ENCODE measurements at places on chromosomes 4 and X.

- DNase-seq = no peak
These were observed 37.8 kb downstream of the SPCS3 start for GRCh38 chr4:176357359-176358082.

DNA sequence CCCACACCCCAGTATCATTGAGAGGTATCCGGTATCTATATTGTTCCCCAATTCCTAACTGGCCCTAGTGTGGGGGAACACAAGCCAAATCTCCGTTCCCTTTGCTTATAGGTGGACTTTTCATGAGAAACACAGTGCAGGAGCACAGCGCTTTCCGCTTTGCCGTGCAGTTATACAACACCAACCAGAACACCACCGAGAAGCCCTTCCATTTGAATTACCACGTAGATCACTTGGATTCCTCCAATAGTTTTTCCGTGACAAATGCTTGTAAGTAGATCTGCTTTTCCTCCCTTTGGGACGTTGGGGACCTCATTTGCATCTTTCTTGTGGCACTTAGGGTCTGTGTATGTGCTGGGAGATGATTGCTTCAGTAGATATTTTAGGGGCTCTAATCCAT lies 1.6 kb downstream of the GRIA3 start:
- DNase-seq = no peak

DNA sequence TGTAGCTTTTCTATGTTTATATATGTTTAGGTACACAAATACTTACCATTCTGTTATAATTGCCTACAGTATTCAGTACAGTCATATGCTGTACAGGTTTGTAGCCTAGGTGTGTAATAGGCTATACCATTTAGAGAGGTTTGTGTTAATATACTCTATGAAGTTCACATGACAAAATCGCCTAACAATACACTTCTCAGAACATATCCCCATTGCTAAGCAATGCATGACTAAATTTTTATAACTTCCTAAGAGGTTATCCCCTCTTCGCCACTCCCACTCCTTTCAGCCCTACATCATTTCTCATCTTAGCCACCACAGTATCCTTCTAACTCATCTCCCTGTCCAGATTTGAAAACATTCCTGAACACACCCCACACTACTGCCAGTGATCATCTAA lies 83.7 kb upstream of the ZCCHC13 start:
- DNase-seq = no peak

DNA sequence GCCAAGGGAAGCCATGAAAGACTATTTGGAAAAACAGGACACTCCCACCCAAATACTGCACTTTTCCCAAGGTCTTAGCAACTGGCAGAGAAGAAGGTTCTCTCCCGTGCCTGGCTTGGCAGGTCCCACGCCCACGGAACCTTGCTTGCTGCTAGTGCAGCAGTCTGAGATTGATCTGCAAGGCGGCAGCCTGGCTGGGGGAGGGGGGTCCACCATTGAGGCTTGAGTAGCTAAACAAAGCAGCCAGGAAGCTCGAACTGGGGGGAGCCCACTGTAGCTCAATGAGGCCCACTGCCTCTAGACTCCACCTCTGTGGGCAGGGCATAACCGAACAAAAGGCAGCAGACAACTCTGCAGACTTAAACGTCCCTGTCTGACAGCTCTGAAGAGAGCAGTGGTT lies 91.3 kb upstream of the TRPC5OS start:
- DNase-seq = no peak

GRCh38 chr4:152364883-152365282 lies 171.0 kb downstream of the FBXW7 start:
- no peak for DNase-seq

GRCh38 chr4:102623622-102624021 lies 122.5 kb downstream of the NFKB1 start:
- DNase-seq = no peak

DNA sequence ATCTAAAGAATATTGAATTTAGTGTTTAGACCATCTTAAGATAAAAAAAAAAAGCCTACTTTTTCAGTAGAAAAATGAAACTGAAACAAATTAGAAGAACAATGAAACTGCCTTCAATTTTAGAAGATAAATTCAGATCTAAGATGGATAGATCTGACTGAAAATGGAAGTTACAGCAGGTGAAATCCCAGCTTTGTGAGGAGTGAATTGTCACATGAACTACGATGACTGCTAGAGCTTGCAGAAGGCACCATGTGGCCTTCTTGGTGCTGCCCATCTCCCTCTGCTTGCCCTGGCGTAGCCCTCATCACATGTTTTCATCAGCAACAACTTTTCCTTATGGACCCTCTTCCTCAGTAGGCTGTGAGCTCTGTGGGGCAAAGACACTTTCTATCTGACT lies 51.4 kb upstream of the EMCN start:
- DNase-seq = no peak

GRCh38 chrX:150465326-150465725 lies 102.2 kb downstream of the MAMLD1 start:
- DNase-seq = no peak

DNA sequence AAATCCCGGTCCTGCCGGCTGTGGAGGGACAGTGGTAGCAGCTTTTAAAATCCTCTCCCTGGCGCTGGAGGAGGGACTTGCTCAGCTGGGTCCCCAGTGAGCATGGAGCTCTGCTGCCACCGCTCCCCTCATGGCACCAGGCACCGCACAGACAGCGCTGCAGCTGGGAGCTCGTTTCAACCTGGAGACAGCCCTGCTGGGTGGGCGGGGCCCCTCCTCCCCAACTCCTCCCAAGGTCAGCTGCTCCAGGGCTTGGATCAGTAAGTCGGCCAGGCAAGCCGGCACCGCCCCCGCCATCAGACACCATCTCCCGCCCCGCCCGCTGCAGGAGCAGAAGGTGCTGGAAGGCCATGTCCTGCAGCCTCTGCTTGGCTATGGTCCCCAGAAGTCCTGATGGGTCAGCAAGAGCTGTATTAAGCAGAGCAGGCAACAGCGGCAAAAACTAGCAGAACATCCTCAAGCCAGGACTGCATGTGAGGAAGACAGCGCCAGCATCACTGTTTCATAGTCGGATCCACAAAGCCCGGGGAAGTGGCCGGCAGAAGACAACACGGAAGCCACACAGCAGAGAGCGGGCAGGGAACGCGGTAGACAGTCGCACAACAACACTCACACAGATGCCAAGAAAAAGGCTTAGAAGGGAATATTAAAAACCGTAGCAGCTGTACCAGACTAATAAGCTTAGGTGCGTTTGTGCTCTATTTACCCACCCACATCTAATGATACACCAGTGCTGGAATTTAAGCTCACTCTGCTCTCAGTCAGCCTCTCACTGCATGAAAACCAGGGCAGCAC lies 16.2 kb downstream of the ZFYVE28 start:
- DNase-seq = no peak

DNA sequence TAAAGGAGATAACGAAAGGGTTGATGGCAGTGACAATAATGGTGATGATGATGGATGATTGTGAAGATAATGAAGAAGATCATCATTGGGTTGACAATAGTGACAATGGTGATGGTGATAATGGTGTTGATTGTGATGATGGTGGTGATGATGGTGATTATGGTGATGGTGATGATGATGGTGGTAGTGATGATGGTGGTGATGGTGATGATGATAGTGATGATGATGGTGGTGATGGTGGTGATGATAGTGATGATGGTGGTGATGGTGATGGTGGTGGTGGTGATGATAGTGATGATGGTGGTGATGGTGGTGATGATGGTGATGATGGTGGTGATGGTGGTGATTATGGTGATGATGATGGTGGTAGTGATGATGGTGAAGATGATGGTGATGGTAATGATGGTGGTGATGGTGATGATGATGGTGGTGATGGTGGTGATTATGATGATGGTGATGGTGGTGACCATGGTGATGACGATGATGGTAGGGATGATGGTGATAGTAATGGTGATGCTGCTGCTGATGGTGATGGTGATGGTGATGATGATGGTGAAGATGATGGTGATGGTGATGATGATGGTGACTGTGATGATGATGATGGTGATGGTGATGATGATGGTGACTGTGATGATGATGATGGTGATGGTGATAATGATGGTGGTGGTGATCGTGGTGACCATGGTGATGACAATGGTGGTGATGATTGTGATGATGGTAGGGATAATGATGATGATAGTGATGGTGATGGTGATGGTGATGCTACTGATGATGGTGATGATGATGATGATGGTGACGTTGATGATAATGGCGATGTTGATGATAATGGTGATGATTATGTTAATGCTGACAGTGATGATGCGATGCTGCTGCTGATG lies 61.6 kb upstream of the NKX1-1 start:
- no peak for DNase-seq

DNA sequence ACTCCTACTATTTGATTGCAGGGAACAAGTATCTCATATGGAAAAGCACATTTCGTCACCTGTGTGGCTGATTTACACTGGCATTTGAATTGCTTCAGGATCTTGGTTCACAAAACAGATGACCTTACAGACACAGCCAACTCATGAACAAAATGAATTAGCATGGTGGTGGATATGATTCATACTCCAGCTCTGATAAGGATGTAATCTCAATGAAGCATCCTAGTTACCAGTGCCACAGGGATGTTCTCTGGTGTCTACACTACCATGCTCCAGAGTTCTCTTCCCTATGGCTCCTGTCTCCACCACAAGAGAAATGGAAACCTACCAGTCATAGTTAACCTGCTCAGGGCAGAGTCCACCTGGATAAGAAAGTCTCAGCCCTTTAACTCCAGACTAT lies 40.7 kb downstream of the TEC start:
- no peak for DNase-seq

DNA sequence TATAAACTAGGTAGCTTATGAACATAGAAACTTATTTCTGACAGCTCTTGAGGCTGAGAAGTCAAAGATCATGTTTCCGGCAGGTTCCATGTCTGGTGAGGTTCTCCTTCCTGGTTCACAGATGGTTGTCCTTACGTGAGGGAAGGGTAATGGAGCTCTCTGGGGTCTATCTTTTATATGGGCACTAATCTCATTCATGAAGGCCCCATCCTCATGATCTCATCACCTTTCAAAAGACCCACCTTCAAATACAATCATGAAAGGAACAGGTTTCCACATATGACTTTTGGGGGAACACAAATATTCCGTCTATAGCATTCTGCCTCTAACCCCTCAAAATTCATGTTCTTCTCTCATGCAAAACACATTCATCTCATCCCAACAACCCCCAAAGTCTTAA lies 264.7 kb downstream of the PTTG2 start:
- no peak for DNase-seq

GRCh38 chr4:14862891-14863290 lies 139.4 kb upstream of the CPEB2 start:
- no peak for DNase-seq

DNA sequence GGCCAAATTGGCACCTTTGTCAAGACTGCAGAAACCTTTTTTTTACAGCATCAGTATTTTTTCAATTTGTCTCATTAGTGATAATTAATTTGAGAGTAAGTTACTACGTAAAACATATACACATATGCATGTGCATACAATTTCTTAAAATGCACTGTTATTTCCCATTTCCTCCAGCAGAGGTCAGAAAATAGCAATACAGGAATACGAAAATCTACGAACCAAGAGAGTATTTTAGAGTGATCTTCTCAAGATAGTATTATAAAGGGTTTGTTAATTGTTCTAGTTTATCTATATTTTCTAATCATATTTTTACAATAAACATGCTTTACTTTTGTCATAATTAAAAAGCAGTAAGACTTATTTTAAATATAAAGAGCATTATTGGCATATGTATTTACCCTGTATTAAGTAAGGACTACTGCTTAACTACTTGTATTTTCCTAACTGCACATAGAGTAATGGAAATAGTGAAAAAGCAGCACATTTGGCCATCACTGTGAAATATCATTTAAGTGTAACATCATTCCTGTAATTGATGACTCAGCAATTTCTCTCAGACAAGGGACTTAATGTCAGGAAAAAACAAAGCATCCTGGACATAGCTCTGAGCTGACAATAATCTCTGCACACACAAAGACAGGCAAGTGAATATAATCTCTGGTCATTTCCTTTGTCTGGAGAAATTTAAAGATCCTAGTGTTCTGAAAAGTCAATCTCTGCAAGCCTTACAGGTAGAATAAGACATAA lies 45.6 kb downstream of the MAOB start:
- DNase-seq = no peak

DNA sequence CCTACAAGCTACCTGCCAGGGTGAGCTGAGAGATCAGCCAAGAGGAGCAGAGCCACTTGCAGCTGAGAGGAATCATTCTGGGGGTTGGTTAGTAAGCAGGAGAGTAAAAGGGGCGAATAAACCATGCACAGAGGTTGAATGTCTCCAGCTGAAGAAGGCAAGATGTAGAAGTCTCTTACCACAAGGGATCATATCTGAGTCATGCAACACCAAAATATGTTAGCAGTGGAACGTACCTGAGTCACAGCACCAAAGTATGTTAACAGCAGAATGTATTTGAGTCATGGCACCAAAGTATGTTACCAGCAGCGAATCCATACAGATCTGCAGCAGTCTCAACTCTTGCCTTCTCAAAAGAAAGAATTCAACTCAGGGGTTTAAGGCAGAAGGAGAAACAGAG lies 29.9 kb downstream of the C4orf51 start:
- DNase-seq = no peak

DNA sequence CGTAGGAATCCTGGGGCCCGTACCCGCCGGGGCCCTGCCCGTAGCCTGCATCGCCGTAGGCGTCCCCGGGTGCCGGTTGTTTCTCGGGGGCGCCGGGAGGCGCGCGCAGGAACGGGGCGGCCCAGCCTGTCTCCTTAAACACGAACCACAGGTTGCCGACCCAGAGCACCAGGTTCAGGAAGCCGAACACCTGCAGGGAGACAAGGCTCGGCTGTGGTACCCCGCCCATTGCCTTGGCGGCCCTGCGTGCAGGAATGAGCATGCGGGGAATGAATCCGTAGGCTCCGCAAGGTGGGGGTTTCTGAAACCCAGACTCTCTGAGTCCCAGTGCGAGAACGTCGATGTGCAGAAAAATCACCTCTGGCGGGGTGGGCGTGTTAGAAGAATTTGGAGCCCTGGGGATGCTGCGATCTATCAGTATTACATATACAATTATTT lies 5.4 kb upstream of the PRICKLE3 start:
- no peak for DNase-seq

DNA sequence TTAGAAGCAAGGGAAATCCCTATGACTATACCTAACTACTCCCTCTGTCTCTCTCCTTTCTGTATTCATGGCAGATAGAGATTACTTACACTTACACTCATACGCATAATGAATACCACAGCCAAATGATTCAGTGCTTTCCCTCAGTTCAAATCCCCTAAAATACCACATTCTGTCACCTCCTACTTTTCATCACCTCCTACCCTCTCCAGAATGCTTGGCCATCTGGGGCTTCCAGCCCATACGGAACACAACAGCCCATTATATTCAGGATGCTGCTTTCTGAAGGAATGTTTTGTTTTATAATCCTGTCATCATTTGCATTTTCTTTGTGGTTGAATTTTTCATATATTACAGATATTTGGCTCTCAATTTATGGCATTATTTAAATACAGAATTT lies 361.6 kb downstream of the GRIA2 start:
- no peak for DNase-seq

- DNase-seq = no peak
These were observed 47.6 kb downstream of the ABCG2 start for GRCh38 chr4:88110826-88111225.

DNA sequence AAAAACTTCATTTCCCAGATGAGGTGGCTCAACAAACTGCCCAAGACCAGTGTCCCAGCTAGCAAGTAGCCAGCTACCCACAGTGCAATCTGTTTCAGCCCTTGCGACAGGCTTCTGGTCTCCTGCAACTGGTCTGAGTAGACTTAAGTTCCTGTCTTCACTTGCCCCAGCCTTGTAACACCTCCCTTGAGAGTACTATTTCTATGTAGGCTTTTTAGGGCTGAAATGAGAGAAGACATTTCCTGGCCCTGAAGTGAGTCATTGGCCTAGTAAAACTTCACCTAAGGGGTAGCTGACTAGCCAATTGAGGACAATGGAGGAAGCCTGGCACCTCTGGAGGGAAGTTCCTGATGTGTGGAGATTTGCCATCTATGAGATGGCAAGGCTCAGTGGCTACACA lies 80.1 kb upstream of the STIM2 start:
- DNase-seq = no peak
